A549 (cell line): ENCODE measurements at places on chromosomes 4 and X.
A peak's percentile ranks its signal among the peaks of the same experiment; 100 is the strongest.

GRCh38 chrX:14363728-14364127 lies 165.6 kb upstream of the GLRA2 start:
- DNase-seq: no peak

DNA sequence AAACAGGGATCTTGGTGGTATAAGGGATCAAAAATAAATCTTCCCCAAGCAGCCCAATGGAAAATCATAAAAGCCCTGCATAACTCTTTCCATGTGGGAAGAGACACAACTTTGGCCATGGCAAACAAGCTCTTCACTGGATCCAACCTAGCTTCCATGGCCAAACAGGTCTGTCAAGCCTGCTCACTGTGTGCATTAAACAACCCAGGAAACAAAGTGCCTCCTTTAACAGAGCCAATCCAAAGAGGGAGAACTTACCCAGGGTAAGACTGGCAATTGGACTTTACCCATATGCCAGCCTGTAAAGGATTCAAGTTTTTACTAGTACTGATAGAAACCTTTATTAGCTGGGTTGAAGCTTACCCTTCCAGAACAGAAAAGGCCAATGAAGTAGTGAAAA lies 7.6 kb upstream of the HERC5 start:
- DNase-seq: no peak

DNA sequence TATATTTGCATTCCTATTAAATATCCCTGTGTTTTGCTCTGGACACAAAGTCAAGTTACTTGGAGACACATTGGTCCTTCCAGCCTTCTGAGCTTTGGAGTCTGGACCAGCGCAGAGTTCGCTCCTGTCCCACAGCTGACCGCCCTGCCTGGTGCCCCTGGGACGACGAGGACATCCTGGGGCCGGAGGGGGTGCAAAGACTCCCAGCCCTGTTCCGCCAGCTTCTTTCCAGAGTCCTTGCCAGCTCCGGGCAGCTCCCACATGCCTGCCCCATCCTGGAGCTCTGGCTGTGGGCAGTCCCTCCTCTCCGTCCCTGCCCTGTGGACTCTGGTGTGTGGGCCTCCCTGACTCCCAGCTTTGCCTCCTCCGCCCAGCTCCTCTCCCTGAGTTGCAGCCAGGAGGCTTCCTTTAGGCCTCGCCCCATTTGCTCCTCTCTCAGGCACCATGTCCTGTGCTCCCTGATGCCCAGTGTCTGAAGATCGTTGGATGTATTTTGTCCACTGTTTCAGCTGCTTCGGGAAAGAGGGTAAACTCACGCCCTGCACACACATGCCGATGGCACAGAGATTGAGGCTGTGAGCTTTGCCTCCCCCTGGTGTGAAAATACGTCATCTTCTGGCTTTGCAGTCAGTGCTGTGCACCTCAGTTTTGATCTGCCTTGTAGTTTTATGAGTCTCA lies 4.9 kb upstream of the PCGF3 start:
- no peak for DNase-seq

DNA sequence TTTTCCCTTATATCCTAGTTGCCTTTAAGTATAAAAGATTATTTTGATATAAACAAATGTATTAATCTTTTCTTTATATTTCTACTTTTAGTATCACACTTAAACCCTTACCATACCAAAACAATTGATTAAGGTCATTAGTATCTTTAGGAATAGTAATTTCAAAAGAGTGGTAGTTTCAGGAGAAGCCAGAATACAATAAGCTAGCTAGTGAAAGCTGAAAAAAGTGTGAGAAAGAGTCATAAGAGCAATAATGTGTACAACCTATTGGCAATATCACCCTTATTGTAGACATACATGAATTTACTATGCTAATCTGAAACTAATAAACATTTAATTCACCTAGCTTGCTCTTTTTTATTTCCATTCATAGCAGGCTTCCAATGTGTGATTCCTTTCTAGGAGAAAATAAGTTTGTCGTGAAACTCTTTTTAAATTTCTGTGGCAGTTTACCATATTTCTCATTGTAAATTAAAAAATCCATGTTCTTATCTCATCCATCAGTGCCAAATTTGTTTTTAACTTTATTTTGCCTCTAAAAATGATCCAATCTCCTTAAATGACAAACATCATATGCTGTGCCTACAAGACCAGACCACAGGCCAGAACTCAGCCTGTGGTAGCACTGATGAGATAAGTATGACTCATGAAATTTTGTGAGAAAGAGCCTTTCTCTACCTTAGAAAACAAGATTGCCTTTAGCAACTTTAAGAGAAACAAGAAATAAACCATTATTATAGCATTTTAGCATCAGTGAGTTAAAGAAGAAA lies 8.1 kb downstream of the NEK1 start:
- DNase-seq: peak; percentile 5

DNA sequence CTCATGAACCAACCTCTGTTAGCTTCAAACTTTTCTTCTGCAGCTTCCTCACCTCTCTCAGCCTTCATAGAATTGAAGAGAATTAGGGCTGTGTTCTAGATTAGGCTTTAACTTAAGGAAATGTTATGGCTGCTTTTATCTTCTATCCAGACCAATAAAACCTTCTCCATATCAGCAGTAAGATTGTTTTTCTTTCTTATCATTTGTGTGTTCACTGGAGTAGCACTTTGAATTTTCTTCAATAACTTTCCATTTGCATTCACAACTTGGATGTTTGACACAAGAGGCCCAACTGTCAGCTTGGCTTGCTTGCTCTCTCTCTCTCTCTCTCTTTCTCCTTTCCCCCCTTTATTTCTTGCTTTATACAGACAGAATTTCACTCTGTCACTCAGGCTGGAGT lies 22.8 kb upstream of the SOWAHB start:
- DNase-seq: no peak

GRCh38 chr4:67288964-67289363 lies 256.3 kb downstream of the CENPC start:
- DNase-seq: no peak

DNA sequence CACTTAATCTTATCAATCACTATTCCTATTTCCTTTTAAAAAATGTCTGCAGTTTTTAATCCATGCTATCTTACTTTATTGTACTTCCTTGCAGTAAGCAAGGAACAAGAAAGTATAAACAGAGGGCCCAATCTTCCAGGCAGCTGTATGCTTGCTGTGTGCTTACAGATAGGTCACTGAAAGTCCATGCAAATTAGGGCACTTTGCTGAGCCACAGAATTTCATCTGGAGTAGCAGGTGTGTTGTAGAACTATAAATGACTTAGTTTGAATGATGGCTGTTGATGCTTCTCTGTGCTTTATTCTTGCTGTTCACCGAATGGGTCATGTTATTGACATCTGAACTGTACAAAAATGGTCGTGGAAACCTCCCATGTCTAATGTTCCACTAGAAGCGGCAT lies 154.6 kb downstream of the ATOH1 start:
- no peak for DNase-seq

GRCh38 chr4:54709400-54709799 lies 51.6 kb downstream of the KIT start:
- DNase-seq: no peak

- DNase-seq: peak; percentile 60
Measured at GRCh38 chrX:129360175-129360574, 163.1 kb downstream of the SMARCA1 start.

GRCh38 chrX:18542905-18543304 lies 117.5 kb downstream of the CDKL5 start:
- no peak for DNase-seq

DNA sequence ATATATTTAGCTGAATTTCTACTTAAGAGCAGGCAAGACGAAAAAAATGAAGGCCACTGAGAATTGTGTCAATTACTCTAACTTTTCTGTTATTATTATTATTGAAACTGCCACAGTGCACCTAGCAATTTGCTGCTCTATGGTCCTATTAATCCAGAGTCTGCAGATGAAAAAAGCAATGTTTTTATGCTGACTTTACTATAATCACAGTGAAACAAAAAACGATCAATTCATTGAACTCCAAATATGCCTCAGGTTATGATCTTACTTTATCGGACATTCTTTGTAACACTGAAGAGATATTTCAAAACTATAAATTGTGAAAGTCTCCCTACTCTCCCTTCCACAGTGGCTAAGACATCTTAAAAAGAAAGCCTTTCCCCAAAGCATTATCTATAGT lies 474.4 kb downstream of the KCNIP4 start:
- DNase-seq: no peak

- DNase-seq: peak; percentile 29
Measured at GRCh38 chr4:35151816-35152572, 1092.3 kb downstream of the ARAP2 start.

GRCh38 chr4:145298885-145299284 lies 118.5 kb upstream of the OTUD4 start:
- no peak for DNase-seq

GRCh38 chrX:115260330-115260729 lies 26.4 kb upstream of the LRCH2 start:
- DNase-seq: no peak

DNA sequence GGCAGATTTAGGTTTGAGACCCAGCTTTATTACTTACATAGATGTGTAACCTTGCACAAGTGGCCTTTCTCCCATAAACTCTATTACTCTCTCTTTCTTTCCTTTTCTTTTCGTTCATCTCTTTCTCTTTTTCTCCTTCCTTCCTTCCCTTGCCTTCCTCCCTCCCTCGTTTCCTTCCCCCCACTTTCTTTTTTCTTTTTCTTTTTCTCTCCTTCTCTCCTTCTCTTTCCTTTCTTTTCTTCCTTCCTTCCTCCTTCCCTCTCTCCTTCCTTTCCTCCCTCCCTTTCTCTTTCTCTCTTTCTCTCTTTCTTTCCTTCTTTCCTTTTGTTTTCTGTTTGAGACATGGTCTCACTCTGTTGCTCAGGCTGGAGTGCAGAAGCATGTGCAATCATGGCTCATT lies 526.4 kb upstream of the CXorf51A start:
- no peak for DNase-seq
